Adrenal gland (tissue), 19 donors: ENCODE measurements at places on chromosomes 2 and 18. TPM values are rescaled to one million over a fixed set of nuclear protein-coding genes. Genes with fewer than 3 reads are reported as not detected.

GRCh38 chr2:165192729-165193128 lies 11.1 kb downstream of the SCN3A start:
- H3K4me1 ChIP-seq = no peaks in the 10 kb centered on the region
- no peaks in the 10 kb centered on the region for H3K27me3 ChIP-seq
- DNase-seq = no peak
- no peaks in the 10 kb centered on the region for H3K36me3 ChIP-seq
- no peak overlapping the region for H3K27ac ChIP-seq

GRCh38 chr2:205934443-205934842 lies 151.5 kb downstream of the INO80D start:
- H3K4me3 ChIP-seq = no peak overlapping the region
- no peak overlapping the region for H3K27ac ChIP-seq
- no peak for DNase-seq
- no peaks in the 10 kb centered on the region for H3K27me3 ChIP-seq
- no peaks in the 10 kb centered on the region for H3K4me1 ChIP-seq

GRCh38 chr2:60512641-60513040 lies 40.8 kb downstream of the BCL11A start:
- no peaks in the 10 kb centered on the region for H3K27me3 ChIP-seq
- H3K4me1 ChIP-seq = no peaks in the 10 kb centered on the region
- H3K4me3 ChIP-seq = no peak overlapping the region
- no peaks in the 10 kb centered on the region for H3K36me3 ChIP-seq

GRCh38 chr18:67290421-67290820 lies 226.1 kb downstream of the DSEL start:
- H3K4me1 ChIP-seq = no peaks in the 10 kb centered on the region
- no peak overlapping the region for H3K27ac ChIP-seq
- DNase-seq = no peak
- no peaks in the 10 kb centered on the region for H3K27me3 ChIP-seq
- H3K4me3 ChIP-seq = no peak overlapping the region
- no peaks in the 10 kb centered on the region for H3K36me3 ChIP-seq

GRCh38 chr2:192026059-192026824 lies 168.5 kb downstream of the TMEFF2 start:
- H3K27ac ChIP-seq = no peak overlapping the region

GRCh38 chr2:16653083-16653375 lies 12.6 kb downstream of the CYRIA start:
- peak overlapping the region; percentile 65 for H3K27ac ChIP-seq
- H3K4me1 ChIP-seq = peaks cover 53% of the 10 kb centered on the region
- no peaks in the 10 kb centered on the region for H3K27me3 ChIP-seq

Gene ANKRD30B
- total RNA-seq = not detected

Gene KRTCAP3
- 1.9 TPM for total RNA-seq

Gene RNF149
- total RNA-seq = 45.8 TPM
